Common myeloid progenitor, CD34-positive (primary cell): ENCODE measurements at places on chromosomes 3 and 15.

- DNase-seq: no peak
These were observed 214.6 kb downstream of the MAGI1 start for GRCh38 chr3:65824166-65824565.

- DNase-seq: no peak
These were observed 210.1 kb upstream of the ARHGEF26 start for GRCh38 chr3:153911116-153911515.

GRCh38 chr3:128036119-128036518, 16.1 kb upstream of the SEC61A1 start:
- DNase-seq: no peak

- DNase-seq: no peak
These were observed 976.7 kb downstream of the MCTP2 start for GRCh38 chr15:95208071-95208470.

DNA sequence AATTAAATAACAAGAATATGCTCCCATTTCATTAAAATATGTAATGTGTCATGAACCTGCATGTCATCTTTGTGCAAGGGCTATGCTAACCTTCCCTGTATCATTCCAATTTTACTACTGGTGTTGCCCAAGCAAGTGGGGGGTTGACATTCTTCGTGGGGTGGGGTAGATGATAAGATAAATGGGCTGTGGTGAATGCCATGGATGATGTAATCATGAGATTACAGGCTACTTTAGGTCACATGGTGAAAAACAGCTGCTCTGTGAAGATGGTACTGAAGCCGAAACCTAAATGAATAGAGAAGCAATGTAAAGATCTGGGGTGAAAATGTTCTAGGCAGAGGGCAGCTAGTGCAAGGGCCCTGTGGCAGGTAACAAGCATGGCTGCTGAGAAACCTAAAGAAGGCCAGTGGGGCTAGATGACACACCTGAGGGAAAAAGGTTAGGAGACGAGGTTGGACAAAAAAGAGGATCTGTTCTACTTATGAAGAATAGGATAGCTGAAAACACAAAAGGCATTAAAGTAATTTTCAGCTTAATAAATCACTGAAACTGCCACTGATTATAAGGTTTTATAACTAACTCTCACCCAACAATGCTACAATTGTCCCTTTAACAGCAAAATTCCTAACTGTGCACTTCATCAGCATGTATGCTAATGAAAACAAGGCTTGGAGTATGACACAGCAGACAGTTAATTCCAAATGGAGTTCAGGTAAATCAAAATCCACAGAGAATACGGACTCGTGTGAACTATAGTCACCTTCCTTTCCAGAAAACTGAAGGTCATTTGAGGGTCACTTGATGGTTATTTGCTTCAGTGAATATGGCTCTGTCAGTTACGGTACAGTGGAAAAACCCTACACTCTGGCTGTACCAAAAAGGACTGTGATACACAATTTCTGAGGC, 35.0 kb downstream of the MTMR10 start:
- no peak for DNase-seq

DNA sequence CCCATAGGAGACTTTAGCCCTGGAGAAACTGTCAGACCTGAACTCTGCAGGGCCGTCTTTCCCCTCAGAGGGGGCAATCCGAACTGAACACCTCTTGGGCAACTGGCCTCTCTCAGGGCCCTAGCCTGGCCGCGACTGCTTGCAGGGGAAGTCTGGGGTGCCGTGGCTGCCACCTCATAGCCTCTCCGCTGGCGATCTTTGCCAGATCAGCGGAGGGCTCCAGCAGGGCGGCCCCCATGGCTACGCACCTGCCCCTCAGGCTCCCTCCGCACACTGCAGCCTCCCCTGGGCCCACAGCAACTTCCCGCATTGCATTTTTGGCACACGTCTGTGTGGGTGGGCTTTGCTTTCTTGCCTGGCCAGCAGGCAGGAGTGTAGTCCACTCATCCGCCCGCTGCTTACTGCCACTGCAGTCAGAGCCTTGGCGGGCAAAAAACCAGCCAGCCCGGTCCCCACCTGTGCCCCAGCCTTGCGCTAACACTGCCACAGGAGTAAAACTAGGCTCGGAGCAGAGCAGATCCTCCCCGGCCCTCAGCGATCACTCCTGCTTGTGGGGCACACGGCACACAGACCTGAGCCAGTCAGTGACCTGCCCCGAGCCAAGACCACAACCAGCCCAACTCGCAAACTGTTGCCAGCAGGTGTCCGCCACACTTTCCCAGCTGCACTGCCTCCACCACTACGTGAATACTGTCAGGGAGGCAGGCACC, 266.8 kb upstream of the CBLB start:
- no peak for DNase-seq

DNA sequence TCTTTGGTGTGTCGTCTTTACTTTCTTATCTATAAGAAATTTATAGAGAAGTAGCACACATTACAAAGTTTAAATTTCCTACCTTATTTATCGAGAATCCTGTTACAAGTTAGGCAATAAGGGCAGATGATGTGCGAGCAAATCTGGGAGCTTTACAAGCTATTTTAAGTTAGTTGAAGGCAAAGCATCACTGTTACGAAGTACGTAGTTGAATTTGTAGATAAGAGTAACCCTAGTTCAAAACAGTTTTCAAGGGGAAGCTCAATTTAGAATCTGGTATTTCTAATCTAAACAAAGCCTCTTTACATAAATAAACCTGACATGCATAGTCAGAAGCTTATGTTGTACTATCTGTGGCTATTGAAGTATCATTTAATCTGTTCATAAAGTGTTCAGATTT, 8.4 kb downstream of the KBTBD8 start:
- no peak for DNase-seq

DNA sequence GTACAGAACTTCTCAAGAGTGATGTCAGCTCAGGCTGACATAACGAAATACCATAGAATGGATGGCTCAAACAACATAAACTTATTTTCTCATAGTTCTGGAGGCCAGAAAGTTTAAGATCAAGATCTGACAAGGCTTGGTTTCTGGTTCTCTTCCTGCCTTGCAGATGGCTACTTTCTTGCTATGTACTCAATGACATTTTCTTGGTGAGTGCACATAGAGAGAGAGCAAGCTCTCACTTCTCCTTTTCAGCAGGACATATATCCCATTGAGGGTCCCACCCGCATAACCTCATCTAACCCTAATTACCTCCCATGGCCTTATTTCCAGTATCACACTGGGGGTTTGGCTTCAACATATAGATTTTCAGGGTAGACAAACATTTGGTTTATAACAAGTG, 1072.1 kb downstream of the PLOD2 start:
- no peak for DNase-seq

DNA sequence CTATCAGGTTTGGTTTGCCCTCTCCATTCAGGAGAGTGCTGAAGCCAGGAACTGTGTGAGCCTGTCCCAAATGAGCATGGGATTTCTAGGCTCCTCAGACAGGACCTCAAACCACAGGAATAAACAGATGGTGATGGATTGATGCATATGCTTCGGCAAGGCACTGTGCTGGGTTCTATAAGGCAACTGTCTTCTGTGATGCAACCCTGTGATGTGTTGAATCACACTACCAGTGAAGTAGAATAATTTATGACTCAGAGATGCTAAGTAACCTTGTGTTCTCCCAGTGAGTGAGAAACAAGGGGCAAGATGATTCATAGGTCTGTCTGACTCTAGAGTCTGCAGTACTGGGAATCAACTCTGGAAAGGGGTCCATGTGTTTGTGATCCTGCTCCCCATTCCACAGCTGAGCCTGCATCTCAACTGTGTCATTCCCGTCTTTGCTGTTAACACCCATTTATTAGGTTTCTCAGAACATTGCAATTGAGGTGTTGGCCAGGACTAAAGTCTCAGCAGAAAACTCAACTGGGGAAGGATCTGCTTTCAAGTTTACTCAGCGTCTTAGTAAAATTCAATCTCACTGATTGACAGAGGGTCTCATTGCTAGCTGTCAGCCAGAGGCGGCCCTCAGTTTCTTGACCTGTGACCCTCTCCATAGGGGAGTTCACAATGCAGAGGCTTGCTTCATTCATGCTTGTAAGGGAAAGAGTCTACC, 510.1 kb upstream of the CFAP20DC start:
- DNase-seq: peak; percentile 27

GRCh38 chr3:122609798-122610559, 32.5 kb downstream of the PARP15 start:
- DNase-seq: no peak

GRCh38 chr15:94610485-94610884, 379.1 kb downstream of the MCTP2 start:
- DNase-seq: no peak

GRCh38 chr3:42685891-42686820, 819 bp downstream of the KLHL40 start:
- peak; percentile 33 for DNase-seq

DNA sequence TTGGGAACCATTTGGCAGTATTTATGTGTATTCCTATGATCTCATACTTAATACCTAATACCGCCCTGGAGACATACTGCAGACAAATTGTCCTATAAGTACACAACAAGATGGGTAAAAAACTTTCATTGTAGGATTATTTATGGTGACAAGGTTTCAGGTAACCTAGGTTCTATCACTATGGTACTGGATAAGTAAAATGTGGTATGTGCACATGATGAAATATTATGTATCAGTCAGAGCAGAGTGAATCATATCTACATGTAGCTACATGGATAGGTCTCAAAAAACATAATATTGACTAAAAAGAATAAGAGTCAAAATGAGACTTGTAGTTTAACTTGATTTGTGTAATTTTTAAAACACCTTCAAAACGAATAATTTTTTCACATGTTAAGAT, 147.8 kb downstream of the LEKR1 start:
- no peak for DNase-seq

- DNase-seq: no peak
These were observed 14.6 kb upstream of the FGD5 start for GRCh38 chr3:14803981-14804834.

- DNase-seq: no peak
These were observed 81.2 kb downstream of the MDFIC2 start for GRCh38 chr3:70231266-70231701.
